ENCODE measurements at places on chromosomes 12 and 14.

GRCh38 chr14:105315941-105316576 is 1.5 kb downstream of the PACS2 start:
- DNase-seq: no peak

DNA sequence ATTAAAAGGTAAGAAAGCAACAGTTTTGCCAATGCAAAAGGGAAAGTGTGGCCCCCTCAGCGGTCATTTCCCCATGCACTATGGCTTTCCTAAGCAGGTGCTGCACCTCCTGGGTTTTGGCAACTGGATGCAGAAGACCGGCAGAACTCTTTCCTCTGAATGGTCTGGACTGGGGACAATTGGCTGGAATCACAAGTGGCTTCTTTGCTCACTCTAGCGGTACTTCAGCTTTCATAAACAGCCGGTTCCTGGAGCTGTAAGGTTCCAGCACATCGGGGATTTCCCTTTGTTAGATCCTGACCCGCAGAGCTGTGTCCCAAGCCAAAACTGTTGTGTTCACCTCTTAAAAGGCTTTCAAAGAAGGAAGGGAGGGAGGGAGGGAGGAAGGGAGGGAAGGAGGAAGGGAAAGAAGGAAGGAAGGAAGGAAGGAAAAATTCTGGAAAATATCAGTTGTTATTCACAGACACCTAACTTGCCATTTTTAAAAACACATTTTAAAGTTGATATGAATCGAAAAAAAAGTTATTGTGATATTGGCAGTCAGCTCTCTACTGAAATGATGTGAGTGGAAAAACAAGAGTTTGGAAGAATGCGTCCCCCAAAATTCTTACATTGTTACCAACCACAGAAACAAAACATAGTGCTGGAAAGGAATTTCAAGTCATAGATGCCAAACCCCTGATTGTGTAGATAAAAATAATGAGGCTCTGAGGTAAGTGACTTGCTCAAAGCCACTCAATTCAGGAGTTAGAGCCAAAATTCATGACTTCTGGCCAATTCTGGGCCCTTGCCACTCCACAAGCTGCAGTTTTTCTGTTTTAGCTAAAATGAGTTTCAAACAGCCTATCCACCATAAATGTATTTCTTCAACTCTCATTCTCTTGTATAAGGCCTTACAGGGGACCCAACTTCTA is 220.6 kb upstream of the HMGA2 start:
- DNase-seq: peak; percentile 88

GRCh38 chr14:74144789-74145188 is 60.0 kb downstream of the LIN52 start:
- no peak for DNase-seq

GRCh38 chr12:94898388-94898787 is 105.1 kb downstream of the NDUFA12 start:
- DNase-seq: peak; percentile 35

GRCh38 chr12:51281202-51281924 is 11.1 kb upstream of the SMAGP start:
- no peak for DNase-seq

- DNase-seq: no peak
Observed at GRCh38 chr14:105865904-105866840, 339.8 kb downstream of the TMEM121 start.

- peak; percentile 35 for DNase-seq
Observed at GRCh38 chr12:91413581-91414546, 231.2 kb upstream of the DCN start.

- peak; percentile 41 for DNase-seq
Observed at GRCh38 chr12:98059659-98060343, 455.6 kb upstream of the TMPO start.

- peak; percentile 80 for DNase-seq
Observed at GRCh38 chr14:106883218-106883692, 1356.9 kb downstream of the TMEM121 start.

- no peak for DNase-seq
Observed at GRCh38 chr12:5072311-5072710, 28.6 kb downstream of the KCNA5 start.

DNA sequence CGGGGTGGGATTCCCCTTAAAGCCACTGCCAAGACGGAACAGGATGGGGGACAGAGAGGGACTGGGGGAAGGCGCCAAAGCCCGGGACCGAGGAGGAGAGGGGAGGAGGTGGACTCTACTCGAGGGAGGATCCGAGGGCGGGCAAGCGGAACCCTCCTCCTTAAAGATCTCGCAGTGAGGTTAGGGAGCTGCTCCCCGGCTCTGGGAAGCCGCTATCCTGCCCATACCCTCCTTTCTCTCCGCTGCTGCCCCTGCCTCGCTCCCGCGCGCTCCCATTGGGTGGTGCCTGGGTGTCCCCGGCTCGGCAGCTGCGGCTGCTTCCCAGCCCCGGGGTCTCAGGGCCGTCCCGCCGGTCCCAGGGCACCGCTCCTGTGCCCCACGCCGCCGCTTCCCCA is 16.4 kb downstream of the KRT18 start:
- DNase-seq: no peak

GRCh38 chr12:91099341-91099740 is 12.0 kb downstream of the LUM start:
- DNase-seq: no peak

DNA sequence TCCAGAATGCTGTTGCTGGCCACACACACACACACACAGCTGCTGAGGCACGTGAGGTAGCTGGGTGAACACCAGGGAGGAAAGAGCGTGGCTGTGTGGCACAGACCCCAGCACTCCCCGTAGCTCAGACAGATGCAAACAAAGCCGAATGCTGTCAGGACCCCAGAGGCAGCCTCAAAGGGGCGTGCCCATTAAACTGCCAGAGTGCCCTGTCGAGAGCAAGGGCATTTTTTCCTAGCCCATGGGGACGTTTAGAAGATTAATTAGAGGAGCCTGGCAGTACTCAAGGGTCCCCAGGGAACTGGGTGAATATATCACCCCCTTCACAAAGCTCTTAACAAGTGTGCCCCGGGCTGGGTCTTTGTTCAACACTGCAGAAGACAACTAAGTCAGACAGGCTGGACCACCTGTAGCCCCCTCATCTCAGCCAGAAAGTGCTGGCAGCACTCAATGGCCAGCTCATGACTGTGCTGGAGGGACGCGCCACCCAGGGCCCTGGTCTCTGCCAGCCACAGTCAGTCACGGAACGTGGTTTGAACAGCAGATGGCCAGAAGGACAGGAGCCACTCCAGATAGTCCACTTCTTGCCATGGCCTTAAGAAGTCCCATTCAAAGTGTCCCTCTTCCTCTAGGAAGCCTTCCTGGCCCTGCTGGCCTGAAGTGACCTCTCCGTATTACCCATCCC is 37.5 kb downstream of the TTC7B start:
- no peak for DNase-seq

DNA sequence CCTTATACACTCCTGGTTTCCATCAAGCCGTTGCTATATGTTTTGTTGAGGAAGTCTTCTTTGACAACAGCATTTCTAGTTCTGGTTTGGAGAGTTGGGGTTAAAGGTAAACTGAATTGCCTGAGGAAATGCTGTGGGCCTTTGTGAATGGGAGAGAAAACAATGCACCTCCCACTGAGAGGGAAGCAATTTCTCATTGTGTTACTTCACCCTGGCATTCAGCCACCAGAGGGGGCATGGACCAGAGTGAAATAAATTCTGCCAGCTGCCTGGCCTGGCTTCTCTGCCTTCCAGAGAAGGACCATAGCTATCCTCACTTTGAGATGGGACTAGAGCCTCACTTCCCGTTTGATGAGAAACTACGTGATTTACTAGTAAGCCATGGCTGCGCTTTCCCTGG is 475.3 kb downstream of the EGLN3 start:
- peak; percentile 68 for DNase-seq

DNA sequence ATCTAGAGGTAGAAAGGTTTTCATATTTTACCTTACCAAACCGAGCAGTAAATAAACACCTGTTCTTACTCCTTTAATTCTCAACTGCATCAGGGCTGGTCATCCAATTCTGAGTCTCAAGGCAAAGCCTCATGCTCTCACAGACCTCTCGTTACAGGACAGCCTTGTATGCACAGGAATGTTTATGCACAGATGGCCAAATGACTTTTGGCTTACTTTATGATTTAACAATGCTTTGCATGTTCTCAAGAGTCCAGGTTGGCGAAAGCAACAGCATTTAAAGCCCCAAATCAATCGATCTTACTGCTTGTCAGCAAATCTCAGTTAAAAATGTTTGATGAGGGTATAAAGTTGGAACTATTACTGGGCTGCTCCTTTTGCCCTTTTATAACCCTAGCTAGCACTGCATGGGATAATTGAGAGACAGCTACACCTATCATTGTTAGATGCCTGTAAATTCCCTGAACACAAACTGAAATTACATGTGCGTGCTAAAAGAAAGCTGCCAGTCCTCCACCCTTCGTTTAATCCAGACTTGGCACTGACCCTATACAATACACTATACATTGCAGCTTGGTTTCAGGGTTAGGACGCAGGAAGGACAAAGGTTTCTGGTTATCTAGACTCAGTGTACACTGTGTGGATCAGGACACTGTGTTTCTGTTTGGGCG is 63.6 kb downstream of the TMCC3 start:
- DNase-seq: no peak

GRCh38 chr12:122738571-122738970 is 7.9 kb upstream of the HCAR1 start:
- no peak for DNase-seq

All from DMS53 (cell line).